A549 treated with dexamethasone at 1 μM for 4 hours (cell line): ENCODE measurements at places on chromosomes 4 and X. TPM values are rescaled to one million over a fixed set of nuclear protein-coding genes. Genes with fewer than 3 reads are reported as not detected.

ANK2 gene
- 0.52 to 1.4 TPM (median 0.85 TPM) in 5 replicates for total RNA-seq

INTS12 gene
- total RNA-seq: 15.4 to 18.2 TPM (median 17.3 TPM) in 5 replicates

NPY2R gene
- total RNA-seq: 0.04 TPM in 1 of 5 replicates, not detected in the others

CACNA1F gene
- not detected in 5 replicates for total RNA-seq

GLRB gene
- total RNA-seq: 0.64 to 0.92 TPM (median 0.77 TPM) in 5 replicates

PLXNB3 gene
- 1.8 to 4.1 TPM (median 3.0 TPM) in 5 replicates for total RNA-seq

EFHC2 gene
- 0.20 to 0.46 TPM (median 0.27 TPM) in 5 replicates for total RNA-seq

TLR8 gene
- total RNA-seq: not detected in 5 replicates

ENPP6 gene
- not detected in 5 replicates for total RNA-seq

CAMK2D gene
- total RNA-seq: 12.6 to 20.2 TPM (median 15.9 TPM) in 5 replicates

SOWAHB gene
- 0.02 to 0.06 TPM (median 0.04 TPM) in 4 of 5 replicates, not detected in the other for total RNA-seq

NDST3 gene
- total RNA-seq: not detected in 5 replicates

PSAPL1 gene
- 0.29 to 0.51 TPM (median 0.36 TPM) in 5 replicates for total RNA-seq

EGFL6 gene
- total RNA-seq: 0.05 TPM in 1 of 5 replicates, not detected in the others

USP27X gene
- total RNA-seq: 3.5 to 5.0 TPM (median 3.9 TPM) in 5 replicates

AMOT gene
- total RNA-seq: 0.02 to 0.05 TPM (median 0.03 TPM) in 4 of 5 replicates, not detected in the other

MAGEC2 gene
- not detected in 5 replicates for total RNA-seq

MTNR1A gene
- 0.38 to 0.88 TPM (median 0.58 TPM) in 5 replicates for total RNA-seq

ARFIP1 gene
- total RNA-seq: 13.7 to 17.7 TPM (median 15.8 TPM) in 5 replicates

GAGE12J gene
- not detected in 5 replicates for total RNA-seq

CSN1S1 gene
- not detected in 5 replicates for total RNA-seq

OPRPN gene
- not detected in 5 replicates for total RNA-seq

SMAD1 gene
- 8.7 to 10.9 TPM (median 8.8 TPM) in 5 replicates for total RNA-seq

NFKB1 gene
- total RNA-seq: 17.4 to 20.8 TPM (median 19.2 TPM) in 5 replicates

PRPS2 gene
- total RNA-seq: 33.5 to 52.9 TPM (median 51.7 TPM) in 5 replicates

SHROOM2 gene
- 0.81 to 1.1 TPM (median 0.99 TPM) in 5 replicates for total RNA-seq

METAP1 gene
- 45.3 to 57.3 TPM (median 51.2 TPM) in 5 replicates for total RNA-seq
